GM12891 (cell line): ENCODE measurements at places on chromosomes 13 and 19.

GRCh38 chr13:75467040-75467728, 14.8 kb downstream of the TBC1D4 start:
- no peak for DNase-seq

- DNase-seq = no peak
Observed at GRCh38 chr13:39209731-39210531, 171.7 kb downstream of the NHLRC3 start.

GRCh38 chr13:83365723-83366122, 516.6 kb downstream of the SLITRK1 start:
- no peak for DNase-seq

- DNase-seq = no peak
Observed at GRCh38 chr13:49307365-49307764, 59.6 kb downstream of the CDADC1 start.

DNA sequence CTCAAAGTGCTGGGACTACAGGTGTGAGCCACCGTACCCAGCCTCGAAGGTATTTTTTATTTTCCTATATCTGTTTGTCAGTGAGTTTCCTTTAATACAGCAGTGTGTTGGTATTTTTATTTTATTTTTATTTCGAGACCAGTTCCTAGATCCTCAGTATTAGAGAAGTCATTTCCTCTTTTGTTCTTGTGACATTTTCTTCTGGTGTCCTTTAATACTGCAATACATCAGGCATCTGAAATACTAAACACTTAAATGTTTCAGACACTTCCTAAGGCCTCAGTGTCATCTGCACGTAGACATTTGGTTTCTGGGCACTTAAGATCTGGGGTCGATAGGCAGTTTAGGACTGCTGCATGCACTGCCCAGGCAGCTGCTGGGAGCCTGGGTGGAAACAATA, 22.5 kb downstream of the GATAD2A start:
- no peak for DNase-seq

GRCh38 chr19:11405846-11406643, 13.1 kb downstream of the RGL3 start:
- no peak for DNase-seq

- no peak for DNase-seq
Observed at GRCh38 chr13:54185785-54186184, 1157.2 kb downstream of the OLFM4 start.

DNA sequence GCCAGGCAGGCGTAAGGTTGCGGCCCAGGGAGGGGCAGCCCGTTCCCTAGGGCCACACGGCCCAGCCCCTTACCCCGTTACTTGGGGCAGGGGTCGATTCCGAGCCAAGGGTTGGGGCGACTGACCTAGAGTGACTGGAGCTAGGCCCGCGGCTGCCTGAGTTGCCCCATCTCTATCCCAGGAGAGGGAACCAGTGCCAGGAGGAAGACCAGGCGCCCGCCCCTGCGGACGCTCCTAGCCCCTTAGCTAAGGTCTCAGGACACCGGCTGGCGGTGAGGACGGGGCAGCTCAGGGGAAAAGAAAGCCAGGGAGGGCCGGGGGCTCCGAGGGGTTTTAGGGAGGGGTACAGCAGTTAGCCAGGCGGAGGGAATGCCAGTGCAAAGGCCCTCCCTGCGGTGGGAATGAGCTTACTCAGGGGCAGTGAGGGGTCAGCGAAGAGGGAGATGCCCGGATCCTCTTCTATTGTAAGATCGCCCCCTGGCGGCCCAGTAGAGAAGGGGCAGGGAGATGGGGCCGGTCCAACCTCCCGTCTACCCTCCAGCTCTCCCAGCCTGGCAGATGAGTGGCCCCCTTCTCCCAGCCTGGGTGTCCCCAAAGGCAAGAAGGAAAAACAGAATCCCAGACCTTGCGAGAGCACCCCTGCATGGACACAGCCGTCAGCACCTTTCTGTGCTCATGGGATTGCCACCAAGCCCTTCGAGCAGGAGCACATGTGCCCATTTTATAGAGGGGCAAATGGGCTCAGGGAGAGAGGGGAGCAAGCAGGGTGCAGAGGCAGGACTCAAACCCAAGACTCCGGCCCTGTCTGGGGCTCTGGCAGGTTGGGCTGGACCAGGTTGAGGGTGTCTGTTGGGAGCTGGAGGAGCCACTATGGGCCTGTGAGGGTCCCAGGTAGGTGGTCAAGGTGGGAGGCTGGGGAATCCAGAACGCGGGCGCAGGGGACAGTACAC, 16.3 kb downstream of the CILP2 start:
- peak; percentile 79 for DNase-seq

GRCh38 chr13:19581675-19582074, 20.3 kb upstream of the TPTE2 start:
- DNase-seq = no peak

DNA sequence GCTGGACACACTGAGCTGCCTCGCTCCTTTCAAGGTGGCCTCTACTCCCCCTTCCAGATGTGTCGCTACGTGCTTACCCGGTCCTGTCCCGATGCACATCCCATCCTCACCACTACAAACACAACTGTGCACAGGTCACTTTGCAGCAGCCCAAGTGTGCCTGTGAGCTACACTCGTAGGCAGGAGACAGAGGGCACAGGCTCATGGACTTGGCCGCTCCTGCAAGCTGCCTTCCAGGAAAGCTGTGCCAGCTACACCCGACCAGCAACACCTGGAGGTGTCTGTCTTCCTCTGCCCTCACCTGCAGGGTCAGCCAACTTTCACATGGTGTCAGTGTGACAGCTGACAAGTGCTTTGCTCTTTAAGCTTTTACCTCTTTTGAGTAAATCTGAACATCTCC, 15.4 kb downstream of the CARS2 start:
- DNase-seq = no peak
